Pulmonary artery endothelial cell (primary cell): ENCODE measurements at places on chromosomes 13 and 19.

GRCh38 chr13:43319617-43320444, 296.4 kb downstream of the DNAJC15 start:
- DNase-seq, result no peak

DNA sequence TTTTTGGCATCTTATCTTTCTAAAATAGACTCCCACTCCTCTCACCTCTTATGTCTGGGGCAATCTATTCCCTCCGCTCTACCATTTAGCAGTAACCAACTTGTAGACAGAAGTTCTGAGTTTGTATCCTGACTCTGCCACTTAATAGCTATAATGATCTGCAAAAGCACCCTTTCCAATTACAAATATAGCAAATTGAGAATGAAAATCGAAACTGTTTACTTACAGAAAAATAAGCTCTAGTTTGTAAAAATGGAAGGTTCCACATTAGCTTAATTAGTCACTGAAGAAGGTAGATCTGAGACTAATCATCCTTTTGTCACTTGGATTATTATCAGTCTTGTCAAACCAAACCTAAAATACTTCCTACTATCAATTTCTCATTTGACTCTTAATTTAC, 409.3 kb downstream of the DIAPH3 start:
- DNase-seq, result no peak

GRCh38 chr13:103203735-103204330, 137.6 kb upstream of the SLC10A2 start:
- DNase-seq, result no peak

- DNase-seq, result no peak
Observed at GRCh38 chr19:23402388-23402787, 7.1 kb upstream of the ZNF91 start.

- DNase-seq, result no peak
Observed at GRCh38 chr13:103386341-103386740, 320.1 kb upstream of the SLC10A2 start.

DNA sequence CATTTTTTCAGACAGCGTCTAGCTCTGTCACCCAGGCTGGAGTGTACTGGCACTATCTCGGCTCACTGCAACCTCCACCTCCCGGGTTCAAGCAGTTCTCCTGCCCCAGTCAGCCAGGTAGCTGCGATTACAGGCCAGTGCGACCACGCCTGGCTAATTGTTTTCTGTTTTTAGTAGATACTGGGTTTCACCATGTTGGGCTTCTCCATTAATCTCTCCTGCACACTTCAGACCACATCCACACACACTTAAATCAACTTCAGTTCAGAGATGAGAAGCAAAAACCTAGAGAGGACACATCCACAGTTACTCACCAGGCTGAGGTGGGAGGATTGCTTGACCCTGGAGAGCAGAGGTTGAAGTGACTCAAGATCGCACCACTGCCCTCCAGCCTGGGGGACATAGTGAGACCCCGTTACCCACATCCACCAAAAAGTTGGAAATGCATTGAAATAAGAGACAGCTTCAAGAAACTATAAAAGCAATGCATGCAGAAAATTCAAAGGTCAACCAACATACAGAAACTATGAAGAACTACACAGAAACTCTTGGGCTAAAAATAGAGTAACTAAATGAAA, 42.3 kb downstream of the ZNF611 start:
- no peak for DNase-seq

DNA sequence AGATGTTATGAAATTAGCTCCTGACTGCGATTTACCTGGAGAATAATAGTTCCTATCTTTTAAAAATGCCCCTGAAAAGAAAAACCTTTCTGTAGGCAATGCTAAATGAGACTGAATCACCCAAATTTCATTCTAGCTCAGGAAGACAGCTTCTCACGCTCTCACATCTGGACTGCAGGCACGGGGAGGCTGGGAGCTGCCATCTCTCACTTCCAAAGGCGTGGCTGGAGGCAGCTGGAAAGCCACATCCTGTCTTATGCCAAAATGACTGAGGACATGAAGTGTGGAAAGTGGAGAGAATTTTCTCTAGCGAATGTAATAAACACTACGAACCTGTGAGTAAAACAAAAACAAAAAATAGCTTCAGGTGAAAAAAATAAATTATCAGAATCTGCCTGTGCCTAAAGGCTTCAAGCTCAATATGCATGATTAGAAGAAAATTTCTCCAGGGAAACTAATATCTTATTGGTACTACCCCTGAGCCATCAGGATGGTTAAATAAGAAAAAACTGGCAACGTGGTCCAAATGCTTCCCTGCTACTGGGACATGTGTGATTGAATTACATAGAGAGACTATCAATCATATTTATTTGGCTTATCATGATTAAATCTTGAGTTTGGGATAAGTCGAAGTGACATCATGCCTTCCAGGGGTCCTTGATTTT, 58.1 kb upstream of the UBL3 start:
- no peak for DNase-seq

DNA sequence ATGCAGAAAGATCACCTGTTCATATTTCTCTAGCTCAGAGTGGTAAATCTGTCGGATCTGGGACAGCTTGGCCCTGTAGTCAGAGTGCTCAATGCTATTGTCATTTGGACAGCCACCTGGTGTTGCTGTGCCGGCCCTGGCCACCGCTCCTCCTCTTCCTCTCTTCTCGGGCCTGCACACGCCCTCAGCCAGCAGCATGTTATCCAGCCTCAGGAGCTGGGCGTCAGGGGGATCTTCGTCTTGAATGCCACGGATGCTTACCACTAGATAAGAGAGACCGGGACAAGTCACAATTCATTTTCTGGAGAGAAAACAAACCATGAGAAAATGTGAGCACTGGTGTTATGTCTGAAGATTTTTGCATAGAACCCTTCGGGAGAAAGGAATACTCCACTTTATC, 32.5 kb downstream of the CILP2 start:
- no peak for DNase-seq

DNA sequence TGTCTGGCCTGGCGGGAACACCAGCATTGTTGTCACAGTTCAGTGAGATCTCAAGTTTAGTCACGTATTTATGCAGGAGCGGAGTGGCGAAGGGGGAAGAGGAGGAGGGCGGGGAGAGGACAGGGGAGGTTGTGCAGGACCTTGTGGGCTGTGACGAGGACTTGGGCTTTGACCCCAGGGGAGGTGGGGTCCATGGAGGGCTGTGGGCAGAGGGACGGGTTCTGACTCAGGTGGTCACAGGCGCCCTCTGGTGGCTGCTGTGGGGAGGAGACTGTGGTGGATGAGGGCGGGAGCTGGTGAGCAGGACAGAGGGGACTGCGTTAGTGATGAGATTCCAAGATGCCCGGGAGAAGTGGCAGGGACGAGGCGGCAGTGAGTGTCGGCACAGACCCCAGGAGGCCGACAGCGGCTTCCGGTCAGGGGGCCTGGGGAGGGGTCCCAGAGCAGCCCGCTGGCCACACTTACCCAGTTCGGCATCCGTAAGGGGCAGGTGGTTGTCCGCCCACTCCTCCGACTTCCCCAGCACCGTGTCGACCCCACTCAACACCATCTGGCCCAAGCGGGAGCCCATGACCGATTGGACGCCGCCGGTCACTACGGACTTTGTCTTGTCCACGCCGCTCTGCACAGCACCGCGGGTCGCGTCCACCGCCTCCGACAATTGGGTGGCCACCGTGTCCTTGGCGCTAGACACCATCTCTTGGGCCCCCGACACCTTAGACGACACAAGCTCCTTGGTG, 15.7 kb downstream of the PLIN3 start:
- no peak for DNase-seq

GRCh38 chr19:718991-719512, 10.3 kb downstream of the PALM start:
- DNase-seq, result no peak

DNA sequence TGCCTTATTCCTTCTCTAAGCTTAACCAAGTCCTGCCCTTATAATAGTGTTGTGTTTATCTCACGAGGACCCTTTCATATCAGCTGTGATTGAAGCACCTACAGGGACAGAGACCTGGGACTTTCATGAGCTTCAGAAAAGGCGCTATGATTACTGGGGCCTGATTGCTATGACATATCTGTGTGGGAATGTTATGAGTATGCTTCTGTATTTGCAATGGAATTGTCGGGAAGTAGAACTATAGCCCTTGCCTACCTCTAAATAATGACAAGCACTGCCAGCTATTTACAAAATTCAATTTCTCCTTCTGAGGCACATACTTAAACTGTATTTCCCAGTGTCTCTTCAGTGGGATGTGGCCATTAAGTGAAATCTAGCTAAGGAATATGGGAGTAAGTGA, 191.5 kb downstream of the LHFPL6 start:
- DNase-seq, result no peak

DNA sequence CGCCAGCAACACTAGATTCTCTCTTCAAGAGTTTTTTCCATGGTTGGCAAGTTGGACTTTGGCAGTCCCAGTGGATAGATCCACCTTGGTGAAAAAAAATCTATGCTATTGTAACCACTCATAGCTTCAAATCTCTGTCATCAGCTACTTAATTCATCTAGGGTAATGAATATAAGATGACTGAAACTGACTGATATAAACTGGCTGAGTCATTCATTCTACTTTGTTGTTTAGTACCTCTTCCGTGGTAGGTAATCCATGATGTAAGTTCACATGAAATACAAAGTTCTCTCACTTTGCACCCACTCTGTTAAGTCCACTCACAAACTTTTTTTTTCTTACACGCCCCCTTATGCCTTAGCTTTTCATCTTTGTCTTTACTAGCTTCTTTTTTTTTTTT, 1381.5 kb downstream of the SLITRK5 start:
- DNase-seq, result no peak

DNA sequence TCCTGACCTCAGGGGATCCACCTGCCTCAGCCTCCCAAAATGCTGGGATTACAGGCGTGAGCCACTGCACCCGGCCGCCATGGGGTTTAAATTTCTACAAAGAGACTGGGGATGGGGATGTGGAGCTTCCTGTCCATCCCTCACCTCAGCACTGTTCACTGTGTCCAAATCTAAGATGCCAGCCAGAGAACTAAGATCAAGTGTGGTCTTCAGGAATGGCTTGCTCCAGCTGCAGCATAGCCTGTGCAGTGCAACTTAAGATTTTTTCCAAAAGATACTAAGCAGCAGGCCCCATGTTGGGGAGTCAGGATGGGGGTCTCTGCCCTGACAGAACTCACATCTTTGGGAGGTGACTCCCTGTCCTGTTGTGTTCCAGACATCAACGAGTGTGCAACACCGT, 9.3 kb downstream of the ADGRE5 start:
- no peak for DNase-seq

DNA sequence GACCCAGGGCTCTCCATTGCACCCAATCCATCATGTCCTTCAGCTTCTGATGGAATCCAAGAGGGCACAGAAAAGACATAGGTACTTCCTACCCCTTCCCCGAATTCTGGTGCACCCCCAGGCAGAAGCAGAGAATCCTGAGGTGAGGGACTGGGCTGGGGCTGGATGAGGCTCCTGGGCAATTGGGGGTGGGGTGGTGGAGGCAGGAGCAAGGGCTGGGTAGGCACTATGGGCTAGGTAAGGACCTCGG, 2.7 kb upstream of the KCNC3 start:
- no peak for DNase-seq

GRCh38 chr19:21566073-21566472, 60.7 kb downstream of the ZNF429 start:
- no peak for DNase-seq

- no peak for DNase-seq
Observed at GRCh38 chr19:1251330-1252220, 3.2 kb downstream of the MIDN start.

DNA sequence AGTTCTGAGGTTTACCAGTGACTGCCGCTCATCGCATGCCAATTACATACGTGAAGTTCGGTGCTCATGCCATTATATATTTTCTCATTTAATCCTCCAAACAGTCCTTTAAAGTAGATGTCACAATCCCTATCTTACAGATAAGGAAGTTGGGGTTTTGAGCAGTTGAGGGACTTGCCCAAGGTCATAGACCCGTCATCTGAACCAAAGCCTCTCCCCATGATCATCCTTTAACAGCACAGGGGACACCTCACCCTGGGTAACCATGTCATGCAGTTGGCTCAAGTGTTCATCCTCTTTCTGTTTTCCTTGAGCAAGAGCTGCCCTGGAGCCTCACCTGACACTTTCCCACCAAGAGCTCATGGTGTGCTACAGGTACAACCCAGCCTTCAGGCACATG, 69.1 kb downstream of the HSPH1 start:
- DNase-seq, result no peak

GRCh38 chr13:111043575-111043982, 71.5 kb upstream of the ARHGEF7 start:
- DNase-seq, result no peak

GRCh38 chr19:34573226-34573864, 91.8 kb downstream of the WTIP start:
- DNase-seq, result no peak

DNA sequence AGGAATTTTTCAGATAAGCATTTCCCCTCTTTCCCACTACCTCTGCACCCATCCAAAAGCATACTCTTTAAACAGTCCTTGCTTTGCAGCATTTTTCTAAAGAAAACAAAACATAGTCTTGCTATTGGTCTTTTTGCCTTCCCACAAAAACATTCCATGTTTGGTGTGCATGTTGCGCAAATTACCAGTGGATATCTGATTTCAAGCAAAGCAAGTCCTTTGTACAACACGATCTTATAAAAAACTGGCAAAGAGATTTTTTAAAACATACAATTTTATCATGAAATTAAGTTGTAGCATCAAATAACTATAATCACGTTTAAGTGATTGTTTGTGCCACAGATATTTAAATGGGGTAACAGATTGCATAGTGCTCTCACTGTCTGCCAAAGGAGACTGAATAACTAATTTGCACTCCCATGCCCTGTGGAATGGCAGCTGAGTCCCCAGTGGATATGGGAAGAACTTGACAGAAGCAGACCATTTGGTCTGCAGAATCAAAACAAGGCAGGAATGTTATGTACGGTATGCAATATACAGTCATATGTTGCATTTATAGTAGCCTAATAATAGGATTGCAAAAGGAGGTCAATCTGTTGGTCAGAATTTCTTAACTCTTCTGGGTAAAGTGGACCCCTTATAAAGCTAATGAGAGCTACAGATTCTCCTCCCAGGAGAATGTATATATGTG, 285.7 kb downstream of the TBC1D4 start:
- no peak for DNase-seq

DNA sequence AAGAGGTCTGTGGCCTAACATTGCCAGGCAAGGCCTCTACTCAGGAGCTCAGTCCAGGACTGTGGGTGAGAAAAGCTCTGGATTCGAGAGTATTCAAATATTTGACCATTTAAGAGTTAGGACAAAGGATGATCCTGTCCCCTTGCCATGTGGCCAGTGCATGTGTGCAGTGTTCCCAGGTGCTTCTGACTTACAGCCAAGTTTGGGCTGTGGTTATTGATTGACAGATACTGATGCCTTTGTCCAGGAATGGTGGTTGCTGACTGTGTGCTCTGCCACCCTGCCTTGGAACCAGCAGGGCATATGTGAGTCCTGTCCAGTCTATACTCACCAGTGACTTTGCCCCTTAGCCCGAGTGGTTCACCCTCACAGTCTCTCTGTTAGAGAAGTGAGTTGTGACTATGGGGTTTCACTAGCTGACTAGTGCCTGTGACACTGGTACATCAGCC, 51.9 kb downstream of the GARRE1 start:
- no peak for DNase-seq
